GDM1 (cell line): ENCODE measurements at places on chromosomes 6 and 20.

DNA sequence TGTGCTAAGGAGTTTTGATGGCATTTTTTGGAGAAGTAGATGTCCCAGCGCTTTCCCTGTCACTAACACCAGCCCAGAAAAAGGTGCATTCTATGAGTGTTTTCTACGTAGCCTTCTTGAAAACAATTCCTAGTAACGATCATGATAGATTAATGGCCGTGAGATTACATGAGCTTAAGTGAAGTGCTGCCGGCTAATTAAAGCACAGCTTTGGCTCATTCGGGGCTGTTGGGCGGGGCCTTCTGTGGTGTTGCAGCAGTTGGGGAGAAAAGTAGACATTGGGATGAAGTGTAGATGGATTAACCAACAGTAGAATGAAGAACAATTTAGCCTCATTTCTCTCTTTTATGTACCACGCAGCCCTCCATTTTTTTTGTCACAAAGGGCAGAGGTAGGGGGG, 20.8 kb upstream of the TRAF3IP2 start:
- no peak for DNase-seq

DNA sequence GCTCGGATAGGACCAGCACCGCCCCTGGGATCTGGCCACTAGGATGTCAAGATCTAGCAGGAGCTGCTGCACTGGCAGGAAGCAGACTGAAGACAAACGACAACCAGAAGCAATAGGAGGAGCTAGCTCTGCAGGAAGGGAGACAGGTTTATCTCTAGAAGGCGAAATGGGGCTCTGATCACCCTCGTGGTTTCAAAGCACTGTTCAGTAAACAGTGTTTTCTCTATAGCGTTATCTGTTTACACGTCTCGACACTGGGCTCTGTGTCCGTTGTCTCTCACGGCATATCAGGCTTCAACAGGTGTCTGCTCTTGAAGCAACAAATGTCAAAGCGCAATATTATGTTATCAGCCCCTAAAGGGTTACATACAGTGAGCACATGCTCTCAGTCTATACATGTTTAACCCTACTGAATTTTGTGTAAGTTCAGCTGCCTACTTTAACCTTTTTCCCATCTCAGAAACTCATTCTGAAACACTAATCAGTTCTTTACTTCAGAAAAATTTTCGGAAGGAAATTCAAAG, 23.8 kb downstream of the TMEM14B start:
- DNase-seq, result no peak

- DNase-seq, result no peak
Observed at GRCh38 chr20:41452226-41452625, 85.6 kb upstream of the EMILIN3 start.

GRCh38 chr6:52420668-52421358, 671 bp downstream of the EFHC1 start:
- no peak for DNase-seq

DNA sequence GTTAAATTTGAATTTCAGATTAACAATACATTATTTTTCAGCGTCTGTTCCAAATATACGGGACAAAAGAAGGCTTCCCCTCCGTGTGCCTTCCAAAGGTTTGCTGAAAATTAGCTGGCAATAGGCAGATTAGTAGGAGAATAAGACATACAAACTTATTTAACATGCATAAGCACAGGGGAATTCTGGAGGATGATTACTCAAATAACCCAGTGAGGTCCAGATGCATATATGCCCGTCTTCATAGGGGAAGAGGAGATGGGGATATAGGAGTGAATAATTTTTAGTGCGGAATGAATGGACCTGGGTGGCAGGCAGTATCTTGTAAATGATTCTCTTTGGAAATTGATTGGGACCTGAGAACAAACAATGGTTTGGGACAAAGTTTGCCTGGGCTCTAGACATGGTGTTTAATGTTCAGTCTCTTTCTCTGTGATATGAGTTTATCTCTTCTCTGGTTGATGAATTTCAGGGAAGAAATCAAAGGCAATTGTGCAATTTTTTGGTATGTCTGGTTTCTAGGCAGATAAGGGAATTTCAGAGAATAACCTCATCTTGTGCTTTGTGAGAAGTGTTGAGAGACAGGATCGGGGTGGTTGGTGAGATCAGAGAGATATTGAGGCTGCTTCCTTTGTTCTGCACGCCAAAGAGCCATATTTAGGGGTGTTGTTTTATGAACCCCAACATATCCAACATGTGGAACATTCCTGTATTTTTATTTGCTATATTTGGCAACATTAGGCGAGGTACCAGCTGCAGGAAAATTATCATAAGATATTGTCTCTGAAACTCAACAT, 63.7 kb downstream of the MKKS start:
- DNase-seq, result no peak

- DNase-seq, result peak; percentile 5
Observed at GRCh38 chr20:49132995-49133478, 55.1 kb downstream of the STAU1 start.

GRCh38 chr20:19205981-19206396, 6.5 kb upstream of the SLC24A3 start:
- DNase-seq, result peak; percentile 48

- no peak for DNase-seq
Observed at GRCh38 chr6:149012040-149012545, 265.3 kb downstream of the UST start.

DNA sequence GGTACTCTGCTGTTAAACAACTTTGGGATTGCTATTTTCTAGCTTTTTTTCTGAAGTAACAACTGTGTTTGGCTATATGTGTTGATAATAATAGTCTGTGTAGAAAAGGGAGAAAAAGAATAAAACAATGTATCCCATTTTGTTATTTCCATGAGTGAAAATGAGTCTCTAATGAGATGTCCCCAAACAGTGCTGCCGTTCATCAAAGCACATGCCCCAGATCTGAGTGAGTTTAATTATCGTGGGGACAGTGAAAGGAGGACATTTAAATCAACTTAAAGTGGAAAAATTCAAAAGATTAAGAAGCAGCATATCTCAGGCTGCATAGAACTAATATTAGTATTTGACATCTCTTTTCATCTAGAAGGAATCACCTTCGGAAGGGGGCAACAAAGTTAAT, 59.6 kb downstream of the NCOA7 start:
- DNase-seq, result no peak

DNA sequence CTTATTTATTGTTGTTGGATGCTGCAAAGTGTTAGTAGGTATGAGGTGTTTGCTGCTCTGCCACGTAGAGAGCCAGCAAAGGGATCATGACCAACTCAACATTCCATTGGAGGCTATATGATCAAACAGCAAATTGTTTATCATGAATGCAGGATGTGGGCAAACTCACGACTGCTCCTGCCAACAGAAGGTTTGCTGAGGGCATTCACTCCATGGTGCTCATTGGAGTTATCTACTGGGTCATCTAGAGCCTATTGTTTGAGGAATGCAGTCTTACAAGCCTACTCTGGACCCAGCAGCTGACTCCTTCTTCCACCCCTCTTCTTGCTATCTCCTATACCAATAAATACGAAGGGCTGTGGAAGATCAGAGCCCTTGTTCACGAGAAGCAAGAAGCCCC, 12.1 kb downstream of the MICB start:
- DNase-seq, result no peak

GRCh38 chr6:112990971-112991370, 643.8 kb downstream of the RFPL4B start:
- DNase-seq, result no peak

GRCh38 chr20:49704932-49705336, 8.7 kb downstream of the B4GALT5 start:
- no peak for DNase-seq

DNA sequence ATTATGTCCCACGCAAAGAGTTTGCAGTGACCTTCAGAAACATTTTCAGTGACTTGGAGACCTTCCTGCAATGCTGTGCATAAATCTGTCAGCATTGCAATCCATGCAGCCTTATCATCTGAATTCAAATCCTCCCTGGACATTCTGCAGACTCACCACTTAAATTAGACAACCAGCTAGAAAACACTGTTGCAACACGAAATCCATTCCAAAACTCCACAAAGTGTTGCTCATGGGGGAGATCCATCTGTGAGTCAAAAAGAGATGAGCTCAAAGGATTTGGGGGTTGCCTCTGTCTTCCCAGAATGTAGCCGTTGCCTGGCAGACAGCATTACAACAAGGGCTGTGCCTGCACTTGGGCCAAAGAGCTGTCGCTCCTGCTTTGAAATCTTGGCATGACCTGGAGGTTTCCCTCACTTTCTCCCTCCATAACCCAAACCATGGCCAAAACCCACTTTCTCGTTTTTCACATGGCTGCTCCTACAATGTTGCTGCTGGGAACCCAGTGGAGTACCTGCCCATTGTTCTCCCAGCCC, 163.5 kb upstream of the CDYL start:
- no peak for DNase-seq

GRCh38 chr6:14612016-14612980, 494.7 kb downstream of the CD83 start:
- DNase-seq, result no peak

DNA sequence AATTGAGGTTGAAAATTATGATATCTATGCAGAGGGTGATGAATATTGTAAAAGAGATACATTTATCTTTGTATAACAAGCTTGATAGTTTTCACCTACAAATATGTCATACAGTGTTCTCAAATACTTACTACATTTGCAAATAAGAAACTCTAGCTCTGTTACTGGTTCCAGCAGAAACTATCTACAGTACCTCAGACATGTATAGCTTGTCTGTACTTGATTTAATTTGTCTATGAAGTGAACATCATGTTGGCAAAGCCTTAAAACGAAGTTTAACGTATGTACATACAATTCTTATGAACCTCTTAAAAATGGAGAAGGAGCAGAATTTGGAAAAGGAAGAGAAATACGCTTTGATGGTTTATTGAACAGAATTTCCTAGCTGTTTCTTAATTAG, 201.4 kb upstream of the MARCKS start:
- DNase-seq, result no peak

DNA sequence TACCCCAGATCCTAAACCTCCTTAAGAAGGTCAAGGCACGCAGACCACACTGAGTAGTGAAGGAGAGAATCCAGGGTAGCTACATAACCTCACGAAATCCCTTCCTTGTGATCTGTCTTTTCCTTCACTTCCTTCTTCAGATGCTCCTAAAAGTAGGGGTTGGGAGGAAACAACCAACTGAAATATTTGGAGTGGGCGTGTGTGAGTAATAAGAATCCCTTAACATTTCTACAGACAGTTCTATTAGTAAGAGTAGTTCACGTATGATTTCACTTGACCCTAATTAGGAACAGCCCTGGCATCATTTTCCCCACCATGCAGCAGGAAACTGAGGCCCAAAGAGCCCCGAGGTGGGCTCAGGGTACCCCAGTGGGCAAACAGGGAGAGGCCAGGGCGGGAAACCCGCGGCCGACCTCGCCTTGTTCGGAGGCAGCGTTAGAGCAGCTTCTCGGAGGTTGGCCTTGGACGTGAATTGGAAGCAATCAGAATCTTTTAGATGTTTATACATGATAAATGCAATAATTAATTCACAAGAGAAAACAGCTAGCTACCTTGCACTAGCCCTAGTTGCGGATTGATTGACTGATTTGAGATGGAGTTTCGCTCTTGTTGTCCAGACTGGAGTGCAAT, 859 bp upstream of the RAE1 start:
- no peak for DNase-seq

- DNase-seq, result peak; percentile 31
Observed at GRCh38 chr20:341682-342081, 5.2 kb upstream of the NRSN2 start.

GRCh38 chr20:38337561-38338140, 8.6 kb upstream of the LBP start:
- no peak for DNase-seq

DNA sequence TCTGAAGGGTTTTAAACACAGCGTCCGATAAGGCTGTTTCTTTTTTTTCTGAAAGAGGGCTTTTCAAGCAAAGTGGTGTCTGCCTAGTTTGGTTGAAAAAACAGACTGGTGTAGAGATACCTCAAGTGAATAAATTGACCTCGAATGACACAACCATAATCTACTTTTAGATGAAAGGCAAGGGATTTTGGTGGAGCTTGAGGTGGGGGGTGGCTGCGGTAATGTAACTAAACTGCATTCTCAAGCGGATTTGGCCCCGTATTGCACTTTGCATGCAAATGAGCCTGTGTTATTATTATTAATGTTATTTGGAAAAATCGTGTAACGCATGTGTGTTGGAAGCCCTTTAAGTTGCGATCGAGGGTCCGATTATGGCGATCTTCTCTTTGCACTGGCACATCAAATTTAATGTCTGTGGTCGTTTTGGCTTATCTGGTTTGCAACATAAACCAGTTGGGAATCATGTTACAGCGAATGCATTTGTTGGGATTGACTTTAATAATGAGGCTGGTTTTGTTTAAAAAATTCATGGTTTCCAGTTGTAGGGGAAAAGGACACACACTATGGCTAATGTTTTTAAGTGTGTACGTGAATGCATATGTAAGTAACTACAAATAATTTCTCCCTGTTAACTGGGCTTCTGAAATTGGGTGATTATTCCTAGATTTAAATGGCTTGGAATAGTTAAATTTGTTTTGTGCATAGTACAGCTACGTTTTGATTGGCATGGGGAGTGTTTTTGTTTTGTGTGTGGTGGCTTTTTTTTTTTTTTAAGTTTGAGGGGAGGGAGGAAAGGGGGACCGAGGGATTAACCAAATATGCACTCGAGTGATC, 1.0 kb downstream of the JARID2 start:
- DNase-seq, result no peak

- DNase-seq, result peak; percentile 1
Observed at GRCh38 chr6:82015043-82015442, 232.5 kb downstream of the IBTK start.

DNA sequence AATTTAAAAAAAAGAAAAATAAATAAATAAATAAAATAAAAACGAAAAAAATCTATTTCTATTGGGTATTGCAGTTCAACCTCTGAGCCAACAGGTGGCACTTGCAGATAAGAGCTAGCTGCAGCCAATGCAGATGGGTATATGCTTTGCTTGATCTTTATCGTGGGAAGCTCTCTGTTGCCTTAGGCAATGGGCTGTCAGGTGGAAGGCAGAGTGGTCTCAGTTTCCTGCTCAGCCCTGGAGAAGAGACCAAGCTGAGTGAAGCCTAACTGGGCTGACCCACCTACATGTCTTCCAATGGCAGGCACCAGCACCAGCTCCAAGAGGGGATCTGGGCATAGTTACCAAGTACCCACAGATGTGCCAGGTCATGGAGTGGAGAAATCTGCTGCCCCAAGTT, 95.0 kb downstream of the AK9 start:
- peak; percentile 9 for DNase-seq

DNA sequence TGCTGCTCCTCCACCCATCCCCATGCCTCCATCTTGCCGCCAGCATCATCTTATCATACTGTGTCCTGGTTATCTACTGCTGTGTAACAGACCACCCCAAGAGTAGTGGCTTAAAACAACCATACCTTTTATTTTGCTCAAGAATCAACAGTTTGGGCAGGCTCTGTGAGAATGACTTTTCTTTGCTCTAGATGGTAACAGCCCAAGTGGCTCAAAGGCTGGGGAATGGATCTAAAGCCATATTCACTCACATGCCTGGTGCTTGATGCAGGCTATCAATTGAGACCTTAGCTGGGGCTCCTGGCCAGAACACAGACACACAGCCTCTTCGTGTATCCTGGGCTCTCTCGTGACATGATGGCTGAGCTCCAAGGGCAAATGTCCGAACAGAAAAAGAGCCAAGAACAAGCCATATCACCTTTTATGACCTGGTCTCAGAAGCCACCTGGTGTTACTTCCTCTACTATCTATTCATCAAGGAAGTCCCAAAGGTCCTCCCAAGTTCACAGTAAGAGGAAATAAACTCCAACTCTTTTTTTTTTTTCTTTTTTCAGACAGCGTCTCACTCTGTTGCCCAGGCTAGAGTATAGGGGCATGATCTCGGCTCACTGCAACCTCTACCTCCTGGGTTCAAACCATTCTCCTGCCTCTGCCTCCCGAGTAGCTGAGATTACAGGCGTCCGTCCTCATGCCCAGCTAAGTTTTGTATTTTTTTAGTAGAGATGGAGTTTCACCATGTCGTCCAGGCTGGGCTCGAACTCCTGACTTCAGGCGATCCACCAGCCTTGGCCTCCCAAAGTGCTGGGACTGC, 159.3 kb upstream of the JARID2 start:
- no peak for DNase-seq
